ENCODE measurements at places on chromosomes 7 and 10.

DNA sequence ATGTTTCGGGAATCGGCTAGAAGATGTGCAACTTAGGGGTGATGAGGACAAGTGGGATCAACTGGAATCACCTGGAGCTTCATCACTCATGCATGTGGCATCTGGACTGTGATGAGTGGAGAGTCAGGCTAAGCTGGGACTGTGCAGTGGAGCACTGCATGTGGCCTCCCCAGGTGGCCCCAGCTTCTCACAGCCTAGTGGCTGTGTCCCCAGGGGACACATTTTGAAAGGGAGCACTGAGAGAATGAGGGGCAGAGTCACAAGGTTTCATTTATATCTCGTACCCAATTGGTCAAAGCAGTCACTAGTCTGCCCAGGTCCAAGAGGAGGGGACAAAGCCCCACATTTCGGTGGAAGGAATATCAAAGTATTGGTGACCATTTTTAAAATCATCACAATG, 54.8 kb upstream of the TCF7L2 start:
- no peak for DNase-seq

GRCh38 chr7:140263277-140263676, 86.5 kb upstream of the KDM7A start:
- DNase-seq: no peak

DNA sequence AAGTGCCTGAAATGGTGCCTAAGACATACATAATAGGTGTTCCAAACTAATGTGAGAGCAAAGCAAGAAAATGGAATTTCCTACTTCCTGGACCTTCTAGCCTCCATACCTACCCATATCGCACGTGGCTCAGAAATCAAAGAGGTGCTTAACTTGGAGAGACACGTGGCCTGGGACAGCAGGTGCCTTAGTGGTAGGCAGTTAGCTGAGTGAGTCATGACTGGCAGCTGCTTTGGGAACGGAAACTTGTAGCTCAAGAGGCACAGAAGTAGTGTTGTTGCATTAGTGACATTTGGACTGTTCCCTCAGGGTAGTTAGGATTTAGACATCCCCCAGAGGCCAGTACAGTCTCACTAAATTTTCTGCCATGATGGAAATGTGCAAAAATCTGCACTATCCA, 12.0 kb upstream of the BMPER start:
- no peak for DNase-seq

DNA sequence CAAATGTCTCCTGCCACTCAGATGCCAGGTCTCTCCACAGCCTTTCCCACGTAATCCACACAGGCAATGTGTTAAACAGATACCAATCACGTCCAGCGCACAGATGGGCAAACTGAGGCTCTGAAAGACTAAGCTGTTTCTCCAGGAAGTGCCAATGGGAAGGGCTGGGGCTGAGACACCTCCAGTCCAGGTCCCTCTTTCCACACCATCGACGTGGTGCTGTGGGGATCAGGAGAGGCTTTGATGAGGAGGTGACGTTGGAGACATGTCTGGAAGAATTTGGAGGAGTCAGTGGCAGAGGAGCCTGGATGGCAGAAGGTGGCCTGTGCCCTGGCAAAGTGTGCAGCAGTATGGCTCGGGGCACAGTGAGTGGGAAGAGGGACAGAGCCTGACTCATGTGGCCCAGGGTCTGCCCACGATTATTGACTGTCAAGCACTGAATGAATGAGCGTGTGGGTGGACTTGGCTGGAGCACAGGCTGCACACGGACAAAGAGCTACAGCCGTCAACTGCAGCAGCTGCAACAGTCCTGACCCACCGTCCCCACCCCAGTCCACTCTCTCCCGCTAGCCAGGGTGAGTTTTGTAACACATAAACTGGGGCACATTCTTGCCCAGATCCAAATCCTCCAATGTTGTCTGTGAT, 40.8 kb upstream of the HSPA12A start:
- DNase-seq: no peak

DNA sequence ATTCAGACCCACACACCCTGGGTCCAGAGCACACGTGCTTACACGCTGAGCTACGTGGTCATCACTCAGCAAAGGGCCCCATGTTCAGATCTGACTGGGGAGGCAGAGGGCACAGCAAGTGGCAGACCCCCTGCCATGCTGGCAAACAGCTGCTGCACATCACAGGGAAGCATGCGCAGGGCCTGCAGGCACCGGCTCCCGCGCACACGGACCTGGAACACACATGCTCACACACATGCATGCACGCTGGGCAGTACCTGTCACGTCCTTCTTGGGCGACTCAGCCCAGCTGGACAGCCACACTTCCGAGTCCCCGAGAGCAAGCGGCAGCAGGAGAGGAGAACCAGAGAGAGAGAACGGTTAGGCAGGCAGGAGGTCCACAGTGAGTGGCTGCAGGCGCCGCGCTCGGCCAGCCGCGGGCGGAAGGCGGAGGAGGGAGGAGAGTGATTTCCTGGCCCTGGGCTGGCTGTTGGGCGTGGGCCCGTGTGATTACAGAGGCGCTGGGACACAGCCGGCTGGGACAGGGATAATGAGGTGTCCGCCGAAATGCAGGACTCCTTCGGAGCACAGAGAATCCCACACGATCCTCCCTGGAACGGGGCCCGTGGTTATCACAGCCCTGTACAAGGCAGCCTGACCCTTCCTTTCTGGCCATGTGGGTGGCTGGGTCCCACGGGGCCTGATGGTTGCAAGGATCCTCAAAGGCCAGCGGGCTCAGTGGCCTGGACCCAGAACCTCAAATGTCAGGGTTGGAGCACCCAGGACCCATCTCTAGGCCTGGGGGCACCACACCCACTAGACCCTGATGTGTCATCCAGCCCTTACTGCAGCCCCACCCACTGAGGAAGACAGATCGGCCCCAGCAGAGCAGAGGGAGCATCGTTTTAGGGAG, 175.1 kb downstream of the NEURL1 start:
- DNase-seq: no peak
